ENCODE measurements at places on chromosomes 12 and 14. TPM values are rescaled to one million over a fixed set of nuclear protein-coding genes. Genes with fewer than 3 reads are reported as not detected.

DNA sequence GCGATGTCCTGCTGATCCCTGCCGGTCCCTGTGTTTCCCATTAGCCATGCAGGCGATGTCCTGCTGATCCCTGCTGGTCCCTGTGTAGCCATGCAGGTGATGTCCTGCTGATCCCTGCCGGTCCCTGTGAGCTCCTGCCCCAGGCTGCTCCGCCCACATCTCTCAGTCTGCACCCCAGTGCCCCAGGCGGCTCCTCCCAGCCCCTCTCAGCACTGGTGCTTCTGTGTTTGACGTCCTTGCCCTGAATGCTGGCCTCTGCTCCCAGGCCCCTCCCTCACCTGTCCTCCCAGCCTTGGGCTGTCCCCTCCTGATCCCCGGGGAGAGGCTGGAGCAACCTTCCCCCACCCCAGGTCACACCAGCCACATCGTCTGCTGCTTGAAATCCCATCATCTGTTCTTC lies 41.4 kb upstream of the TEX22 start:
- DNase-seq: no peak
- H3K27me3 ChIP-seq: no peaks in the 10 kb centered on the region
- H3K4me1 ChIP-seq: no peaks in the 10 kb centered on the region
- no peak overlapping the region for H3K27ac ChIP-seq
- no peaks in the 10 kb centered on the region for H3K36me3 ChIP-seq

DNA sequence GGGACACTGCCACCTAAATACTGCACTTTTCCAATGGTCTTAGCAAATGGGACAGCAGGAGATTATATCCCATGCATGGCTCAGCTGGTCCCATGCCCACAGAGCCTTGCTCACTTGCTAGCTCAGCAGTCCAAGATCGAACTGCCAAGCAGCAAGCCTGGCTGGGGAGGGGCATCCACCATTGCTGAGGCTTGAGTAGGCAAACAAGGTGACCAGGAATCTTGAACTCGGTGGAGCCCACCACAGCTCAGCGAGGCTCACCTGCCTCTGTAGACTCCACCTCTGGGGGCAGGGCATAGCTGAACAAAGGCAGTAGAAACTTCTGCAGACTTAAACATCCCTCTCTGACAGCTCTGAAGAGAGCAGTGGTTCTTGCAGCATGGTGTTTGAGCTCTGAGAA lies 370.8 kb upstream of the MGAT4C start:
- no peaks in the 10 kb centered on the region for H3K36me3 ChIP-seq
- H3K27ac ChIP-seq: no peak overlapping the region
- H3K27me3 ChIP-seq: no peaks in the 10 kb centered on the region
- no peak for DNase-seq

GRCh38 chr12:28089338-28089737 lies 100.9 kb upstream of the CCDC91 start:
- no peak overlapping the region for H3K4me3 ChIP-seq
- DNase-seq: no peak
- H3K27me3 ChIP-seq: no peaks in the 10 kb centered on the region
- no peaks in the 10 kb centered on the region for H3K36me3 ChIP-seq

Gene PRPH
- 0.46 TPM for total RNA-seq

Gene TTC7B
- total RNA-seq: 8.9 TPM

DNA sequence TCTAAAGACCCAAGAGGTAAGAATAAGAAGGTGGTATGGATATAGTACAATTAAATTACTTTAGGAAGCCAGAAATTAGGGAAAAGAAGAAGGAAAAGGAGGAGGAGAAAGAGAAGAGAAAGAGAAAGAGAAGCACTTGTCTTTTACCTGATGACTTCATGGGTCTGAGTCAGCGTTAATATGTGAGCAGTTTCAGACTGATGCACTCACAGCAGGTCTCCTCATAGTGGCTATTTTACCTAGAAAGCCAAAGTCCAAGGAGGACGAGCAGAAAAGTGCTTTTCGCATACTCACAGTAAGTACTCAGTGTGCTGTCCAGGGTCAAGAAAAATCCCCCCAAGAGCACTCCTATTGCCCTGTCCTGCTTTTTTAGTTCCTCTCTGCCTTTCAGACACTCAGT lies 222.1 kb downstream of the C12orf42 start:
- no peak for DNase-seq
- no peaks in the 10 kb centered on the region for H3K36me3 ChIP-seq
- no peak overlapping the region for H3K4me3 ChIP-seq

Gene DIO2
- 35.0 TPM for total RNA-seq

DNA sequence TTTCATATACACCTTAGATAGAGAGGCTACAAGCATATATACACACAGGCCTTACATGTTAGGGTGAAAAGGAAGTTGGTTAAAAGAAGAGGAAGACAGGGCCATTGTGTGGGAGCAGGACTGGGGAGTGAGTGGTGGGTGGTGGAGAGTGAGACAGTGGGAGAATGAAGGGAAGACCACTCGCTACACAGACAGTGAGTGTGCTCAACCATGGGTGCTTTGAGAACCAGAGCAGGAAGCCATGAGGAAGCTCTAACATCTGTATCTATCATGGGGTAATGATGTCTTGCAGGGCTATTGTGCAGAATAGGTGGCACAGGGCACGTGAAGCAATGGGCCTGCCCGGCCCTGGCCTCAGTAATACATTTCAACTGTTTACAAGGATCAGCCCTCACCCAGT lies 11.4 kb upstream of the KRT74 start:
- peaks cover 19% of the 10 kb centered on the region for H3K4me1 ChIP-seq
- DNase-seq: no peak
- no peaks in the 10 kb centered on the region for H3K27me3 ChIP-seq
- H3K4me3 ChIP-seq: no peak overlapping the region
- H3K27ac ChIP-seq: no peak overlapping the region
- no peaks in the 10 kb centered on the region for H3K36me3 ChIP-seq

Gene SPTB
- 1.5 TPM for total RNA-seq

- H3K27ac ChIP-seq: no peak overlapping the region
- H3K4me1 ChIP-seq: no peaks in the 10 kb centered on the region
- H3K4me3 ChIP-seq: no peak overlapping the region
- no peaks in the 10 kb centered on the region for H3K27me3 ChIP-seq
- no peaks in the 10 kb centered on the region for H3K36me3 ChIP-seq
Observed at GRCh38 chr14:23530375-23531055, 21.1 kb downstream of the ZFHX2 start.

Gene MANSC4
- not detected for total RNA-seq

GRCh38 chr14:20501346-20501745 lies 4.0 kb upstream of the RNASE10 start:
- no peak for DNase-seq
- H3K4me3 ChIP-seq: no peak overlapping the region
- peaks cover 14% of the 10 kb centered on the region for H3K4me1 ChIP-seq
- H3K27ac ChIP-seq: no peak overlapping the region

- peak overlapping the region; percentile 94 for H3K27ac ChIP-seq
- peaks cover 50% of the 10 kb centered on the region for H3K36me3 ChIP-seq
- H3K4me1 ChIP-seq: peaks cover 49% of the 10 kb centered on the region
- no peaks in the 10 kb centered on the region for H3K27me3 ChIP-seq
Observed at GRCh38 chr12:56722832-56723231, 2.3 kb downstream of the NACA start.

GRCh38 chr12:11981121-11981733 lies 89.5 kb upstream of the BCL2L14 start:
- H3K4me3 ChIP-seq: no peak overlapping the region
- peaks cover 8% of the 10 kb centered on the region for H3K4me1 ChIP-seq
- no peak overlapping the region for H3K27ac ChIP-seq
- DNase-seq: no peak
- H3K27me3 ChIP-seq: no peaks in the 10 kb centered on the region

Gene LIMA1
- total RNA-seq: 98.6 TPM

Gene GUCY2C
- total RNA-seq: not detected

DNA sequence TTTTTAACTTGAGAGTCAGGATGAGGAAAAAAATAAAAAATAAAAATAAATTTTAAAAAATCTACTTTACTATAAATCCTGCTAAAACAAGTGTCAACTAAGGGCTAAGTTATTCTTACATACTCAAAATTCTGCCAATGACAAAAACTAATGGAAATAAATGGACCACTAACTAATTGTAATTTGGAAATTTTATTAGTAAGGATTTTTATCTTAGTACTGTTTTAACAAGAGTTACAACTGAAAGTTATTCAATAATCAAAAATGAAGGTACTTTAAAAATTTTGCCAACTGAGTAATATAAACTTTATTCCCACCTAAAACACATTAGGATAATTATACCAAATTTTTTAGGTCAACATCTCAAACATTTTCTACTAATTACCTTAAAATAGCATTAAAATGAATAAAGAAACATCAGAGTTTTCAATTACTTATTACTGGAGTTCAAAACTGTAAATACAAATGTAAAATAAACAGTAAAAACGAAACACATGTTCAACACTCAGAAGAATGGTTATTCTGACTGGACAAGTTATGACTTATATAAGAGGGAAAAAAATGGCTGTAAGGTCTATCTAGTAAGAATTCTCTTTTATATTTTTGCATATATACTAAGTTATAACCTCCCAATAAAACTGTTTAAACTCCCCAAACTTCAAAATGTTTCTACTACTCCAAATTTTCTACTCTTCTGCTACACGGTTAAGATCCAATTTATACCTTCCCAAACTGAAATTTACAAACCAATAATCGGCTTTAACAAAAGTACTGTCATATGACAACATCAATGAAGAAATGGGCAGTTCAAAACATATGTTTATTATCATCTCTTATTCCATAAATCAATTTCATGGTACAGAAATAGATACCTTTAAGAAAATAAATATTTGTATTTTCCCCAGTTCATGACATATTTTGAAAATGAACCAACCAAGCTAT lies 2.7 kb downstream of the HECTD1 start:
- H3K27ac ChIP-seq: no peak overlapping the region
- no peaks in the 10 kb centered on the region for H3K27me3 ChIP-seq

DNA sequence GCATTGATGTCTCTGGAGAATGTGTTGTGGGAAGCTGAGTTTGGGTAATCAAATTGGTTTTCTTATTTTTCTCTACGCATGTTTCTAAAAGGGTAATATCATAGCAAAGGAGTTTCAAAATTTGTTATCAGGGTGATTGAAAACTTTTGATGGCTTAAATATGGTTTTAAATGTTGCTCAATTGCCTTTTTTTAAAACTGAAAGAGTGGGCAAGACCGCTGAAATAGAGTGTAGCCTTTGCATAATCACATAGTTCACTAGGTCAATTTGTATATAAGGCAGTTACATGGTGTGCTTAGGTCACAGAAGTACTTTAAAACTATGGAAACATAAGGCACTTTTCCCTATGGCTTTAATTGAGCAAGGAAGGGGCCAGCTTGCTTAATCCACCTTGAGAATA lies 167.4 kb downstream of the SNAPC1 start:
- peak overlapping the region; percentile 94 for H3K27ac ChIP-seq
- H3K4me3 ChIP-seq: peak overlapping the region; percentile 47
- no peak for DNase-seq
- H3K4me1 ChIP-seq: peaks cover 56% of the 10 kb centered on the region
- H3K27me3 ChIP-seq: no peaks in the 10 kb centered on the region

GRCh38 chr12:46210873-46211439 lies 57.9 kb downstream of the SLC38A1 start:
- peaks cover 81% of the 10 kb centered on the region for H3K36me3 ChIP-seq
- H3K4me1 ChIP-seq: peaks cover 24% of the 10 kb centered on the region
- H3K4me3 ChIP-seq: no peak overlapping the region
- no peaks in the 10 kb centered on the region for H3K27me3 ChIP-seq

All from PC-9 (cell line).